ENCODE measurements at places on chromosomes 2 and 18.

DNA sequence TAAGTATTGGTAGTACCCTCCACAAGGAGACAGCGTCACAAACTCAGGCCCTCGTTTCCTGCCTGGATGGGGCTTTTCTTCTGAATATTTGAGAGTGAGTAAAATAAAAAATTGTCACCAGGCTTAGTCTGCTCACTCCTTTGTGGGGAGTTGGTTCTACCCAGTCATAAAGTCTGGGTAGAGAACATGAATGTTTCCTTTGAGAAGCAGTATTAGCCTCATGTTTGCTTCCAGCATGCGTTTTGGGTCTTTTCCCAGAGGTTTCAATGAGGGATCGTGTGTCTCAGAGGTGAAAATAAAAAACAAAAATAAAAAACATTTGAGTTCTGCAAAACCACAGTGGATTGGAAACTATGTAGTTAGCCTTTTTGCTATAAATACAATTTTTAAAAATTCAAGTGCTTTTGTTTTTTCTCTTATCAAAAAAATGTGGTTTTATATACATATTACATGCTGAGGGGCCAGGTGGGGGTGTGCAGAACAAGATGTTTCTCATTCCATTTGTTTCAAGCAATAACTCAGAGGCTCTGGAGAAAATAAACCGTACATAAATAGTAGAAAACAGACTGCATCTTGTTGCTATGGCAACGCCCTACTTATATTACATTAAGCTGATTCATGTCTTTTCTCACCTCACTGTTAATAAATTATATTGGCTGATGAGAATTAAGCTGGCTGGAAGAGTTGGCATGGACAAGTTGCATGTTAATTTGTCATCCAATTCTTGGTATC, 225.4 kb upstream of the FBXO11 start:
- no peak for DNase-seq

DNA sequence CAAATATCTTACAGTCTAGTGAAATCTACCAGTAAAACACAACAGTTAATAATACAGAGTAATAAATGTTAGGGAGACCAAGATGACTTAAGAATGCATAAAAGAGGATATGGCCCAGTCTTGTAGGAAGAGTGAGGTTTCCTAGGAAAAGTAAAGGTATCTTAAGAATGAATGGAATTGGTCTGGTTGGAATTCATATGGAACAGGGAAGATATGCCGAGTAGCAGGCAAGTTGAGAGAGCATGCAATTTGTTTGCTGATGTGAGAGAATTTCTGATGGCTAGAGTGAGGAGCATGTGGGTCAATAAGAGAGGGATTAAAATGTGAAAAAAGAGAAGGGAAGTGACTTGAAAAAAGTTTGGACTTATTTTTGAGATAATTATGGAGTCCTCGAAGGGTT, 512.9 kb upstream of the ZEB2 start:
- no peak for DNase-seq

DNA sequence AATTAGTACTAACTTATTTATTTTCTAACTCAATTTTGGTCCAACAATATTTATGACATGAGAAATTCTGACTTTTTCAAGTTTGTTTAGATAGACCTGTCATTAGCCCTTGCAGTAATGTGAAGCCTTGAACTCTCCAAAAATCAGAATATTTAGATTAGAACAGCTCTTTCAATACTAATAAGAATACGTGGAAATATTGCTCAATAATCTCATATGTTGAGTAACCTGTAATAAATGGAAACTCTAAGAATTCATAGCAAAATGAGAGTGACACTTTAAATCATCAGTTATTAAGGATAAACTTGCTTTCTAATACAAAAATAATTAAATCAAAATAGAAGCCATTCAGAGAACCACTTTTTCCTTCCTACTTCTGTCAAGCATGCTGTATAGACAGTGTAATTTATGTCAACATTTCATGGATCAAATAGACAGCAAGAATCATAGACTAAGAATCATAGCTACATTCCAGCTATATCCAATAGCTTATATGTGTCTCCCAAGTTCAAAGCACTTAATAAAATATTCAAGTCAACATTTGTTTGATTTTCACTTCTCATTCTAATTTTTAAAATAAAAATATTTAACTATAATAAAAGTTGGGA, 710.3 kb upstream of the SOX11 start:
- no peak for DNase-seq

- DNase-seq = no peak
Observed at GRCh38 chr2:6181525-6181924, 489.3 kb downstream of the SOX11 start.

DNA sequence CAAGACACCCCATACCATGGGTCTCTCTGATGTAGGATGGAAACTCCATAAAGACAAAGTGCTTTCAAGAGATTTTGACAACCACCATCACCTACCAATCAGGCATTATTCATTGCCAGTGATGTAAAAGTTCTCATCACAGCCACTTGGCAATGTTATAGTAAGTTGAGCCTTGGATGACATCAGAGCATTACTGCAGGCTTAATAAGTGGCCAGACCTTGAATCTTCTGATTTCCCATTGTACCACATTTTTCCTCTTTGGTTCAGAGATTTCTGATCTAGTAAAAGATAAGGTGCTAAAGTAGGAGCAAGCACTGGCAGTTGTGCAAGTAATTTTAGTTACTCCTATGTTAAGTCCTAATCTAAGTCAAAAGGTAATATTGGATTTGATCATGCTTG, 36.5 kb downstream of the OSR1 start:
- DNase-seq = no peak

GRCh38 chr2:142673836-142674235, 203.6 kb upstream of the KYNU start:
- no peak for DNase-seq

GRCh38 chr2:96326990-96327820, 2.1 kb downstream of the ITPRIPL1 start:
- no peak for DNase-seq

DNA sequence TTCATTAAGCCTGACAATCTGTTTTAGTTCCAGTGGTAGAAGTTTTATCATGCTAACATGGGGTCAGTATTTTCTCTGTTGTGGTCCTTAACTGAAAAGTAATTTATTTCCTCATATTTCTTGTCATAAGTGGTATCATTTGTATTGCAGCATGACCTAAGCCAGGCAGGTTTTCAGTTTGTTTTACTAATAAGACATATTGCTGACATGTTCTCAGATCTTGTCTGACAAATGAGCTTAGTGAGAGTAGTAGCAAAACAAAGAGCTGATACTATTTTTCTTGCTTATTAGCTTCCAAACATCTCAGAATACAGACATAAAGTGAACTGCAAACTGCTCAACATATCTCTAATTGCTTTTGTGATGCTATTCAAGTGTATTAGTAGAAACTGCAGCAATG, 293.6 kb downstream of the DSEL start:
- no peak for DNase-seq

- no peak for DNase-seq
Observed at GRCh38 chr2:99425022-99425421, 64.8 kb downstream of the REV1 start.

- DNase-seq = no peak
Observed at GRCh38 chr2:21945658-21946057, 821.9 kb downstream of the TDRD15 start.

DNA sequence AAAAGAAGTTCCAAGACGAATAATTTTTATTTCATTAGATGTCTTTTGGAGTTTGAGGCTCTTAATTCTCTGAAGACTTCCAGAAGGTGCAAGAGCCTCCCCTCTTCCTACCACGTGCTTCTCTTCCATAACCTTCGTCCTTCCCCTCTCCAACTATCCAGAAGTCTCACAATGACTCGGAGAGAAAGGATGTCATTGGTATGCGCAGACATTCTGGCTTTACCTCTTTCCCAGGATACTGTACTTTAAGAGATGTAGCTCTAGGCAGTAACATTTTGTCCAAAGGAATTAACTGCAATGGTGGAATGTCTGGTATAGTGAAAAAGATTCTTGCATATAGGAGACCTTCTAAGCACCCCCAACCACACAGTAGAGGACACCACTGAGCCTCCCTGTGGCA, 249.0 kb upstream of the OSR1 start:
- no peak for DNase-seq

GRCh38 chr2:190791347-190791975, 89.2 kb upstream of the GLS start:
- DNase-seq = no peak

DNA sequence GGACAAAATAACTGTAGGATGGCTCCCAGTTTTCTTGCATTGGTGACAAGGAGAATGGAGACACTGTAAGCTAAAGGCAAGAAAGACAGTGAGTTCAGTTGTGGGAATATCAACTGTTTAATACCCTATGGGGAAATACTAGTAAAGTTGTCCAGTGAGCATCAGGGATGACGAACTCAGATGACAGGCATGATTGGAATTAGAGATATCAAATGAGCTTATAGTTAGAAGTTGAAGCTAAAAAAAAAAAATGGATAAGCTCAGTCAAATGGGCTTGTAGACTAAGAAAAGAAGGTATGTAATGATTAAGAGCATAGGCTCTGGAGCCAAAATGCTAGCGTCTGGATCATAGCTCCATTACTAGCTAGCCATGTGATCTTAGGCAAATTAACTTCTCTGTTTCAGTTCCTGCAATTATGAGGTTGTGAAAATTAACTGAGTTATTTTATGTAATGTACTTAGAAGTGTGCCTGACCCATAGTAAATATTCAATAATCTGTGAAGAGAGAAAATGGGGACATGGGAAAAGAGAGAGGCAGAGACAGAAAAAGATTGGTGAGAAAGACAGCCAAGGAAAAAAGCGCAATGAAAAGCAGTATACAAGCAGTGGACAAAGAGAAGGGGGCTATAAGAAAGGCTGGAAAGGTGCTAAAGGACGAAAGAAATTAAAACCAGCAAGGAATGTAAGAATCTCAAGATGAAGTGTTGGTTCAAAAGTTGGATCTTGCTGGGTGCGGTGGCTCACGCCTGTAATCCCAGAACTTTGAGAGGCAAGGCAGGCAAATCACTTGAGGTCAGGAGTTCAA, 95.7 kb upstream of the SLC39A10 start:
- no peak for DNase-seq

DNA sequence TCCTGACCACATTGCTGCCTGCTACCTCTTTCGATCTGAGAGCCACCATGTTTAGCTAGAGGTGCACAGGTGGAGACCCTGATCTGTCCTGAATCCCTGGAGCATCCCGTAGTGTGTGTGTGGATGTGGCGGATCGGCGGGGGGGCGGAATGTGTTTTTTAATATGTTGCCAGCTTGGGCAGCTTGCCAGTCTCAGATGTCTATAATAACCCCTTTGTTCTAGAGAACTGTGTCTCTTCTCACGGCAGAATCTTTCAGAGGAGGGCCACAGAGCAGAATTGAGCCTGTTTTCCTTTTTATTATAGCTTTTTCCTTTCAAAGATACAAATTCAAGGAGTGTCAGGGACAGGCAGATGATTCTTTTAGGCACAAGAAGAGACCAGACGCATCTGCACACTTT, 934.1 kb upstream of the KLHL29 start:
- DNase-seq = no peak

- DNase-seq = no peak
Observed at GRCh38 chr2:88184762-88185161, 14.6 kb downstream of the THNSL2 start.

DNA sequence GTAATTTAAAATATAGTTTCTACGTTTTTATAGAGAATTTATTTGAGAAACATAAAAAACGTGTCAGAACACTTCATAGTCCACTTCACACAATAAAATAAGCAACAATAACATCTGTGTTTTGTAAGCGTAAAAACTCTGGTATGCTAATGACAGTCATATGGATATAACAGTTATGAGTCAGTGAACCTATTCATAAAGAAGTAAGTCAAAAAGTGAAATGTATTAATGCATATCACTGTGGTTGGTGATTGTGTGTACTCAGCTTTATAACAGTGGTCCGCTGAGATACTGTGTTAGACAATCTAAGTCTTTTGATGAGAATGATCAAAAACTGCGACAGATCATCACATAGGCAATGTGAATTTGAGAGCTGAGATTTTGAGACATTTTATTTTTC, 153.2 kb downstream of the WDR7 start:
- DNase-seq = no peak

- DNase-seq = no peak
Observed at GRCh38 chr18:31143025-31143424, 19.6 kb downstream of the DSC1 start.

DNA sequence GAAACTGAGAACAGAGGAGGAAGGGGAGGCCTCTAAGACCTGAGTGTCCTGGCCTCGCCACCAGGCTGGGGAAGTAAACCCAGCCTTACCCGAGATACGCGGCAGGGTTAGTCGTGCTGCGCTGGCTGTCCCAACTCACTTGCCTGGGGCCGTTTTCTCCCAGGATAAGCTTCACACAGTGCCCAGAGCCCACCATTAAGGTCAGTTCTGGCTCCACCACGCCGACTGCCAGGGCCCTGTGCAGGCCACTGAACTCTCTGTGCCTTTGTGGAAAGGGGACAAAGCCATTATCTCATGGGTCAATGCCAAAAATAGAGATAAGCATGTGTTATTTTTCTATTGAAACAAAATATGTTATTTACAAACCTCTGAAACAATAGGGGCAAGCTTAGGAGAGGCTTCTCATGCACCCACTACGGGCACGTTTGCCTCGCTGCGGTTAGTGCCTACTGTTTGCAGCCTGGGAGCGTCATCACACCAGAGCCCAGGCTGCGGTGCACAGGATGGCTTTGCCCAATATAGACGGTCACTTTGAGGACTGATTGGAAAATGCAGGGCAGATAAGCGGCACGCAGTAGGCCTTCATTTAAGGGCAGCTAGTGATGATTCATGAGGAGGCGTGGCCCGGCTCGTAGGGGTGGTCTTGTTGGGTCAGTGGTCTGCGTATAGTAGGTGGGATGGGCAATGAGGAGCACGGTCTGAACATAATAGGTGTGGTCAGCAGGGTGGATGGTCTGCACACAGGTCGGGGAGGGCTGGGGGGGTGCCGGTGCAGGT, 242.1 kb downstream of the GLI2 start:
- DNase-seq = no peak

- no peak for DNase-seq
Observed at GRCh38 chr2:239004274-239005015, 156.6 kb downstream of the TWIST2 start.

DNA sequence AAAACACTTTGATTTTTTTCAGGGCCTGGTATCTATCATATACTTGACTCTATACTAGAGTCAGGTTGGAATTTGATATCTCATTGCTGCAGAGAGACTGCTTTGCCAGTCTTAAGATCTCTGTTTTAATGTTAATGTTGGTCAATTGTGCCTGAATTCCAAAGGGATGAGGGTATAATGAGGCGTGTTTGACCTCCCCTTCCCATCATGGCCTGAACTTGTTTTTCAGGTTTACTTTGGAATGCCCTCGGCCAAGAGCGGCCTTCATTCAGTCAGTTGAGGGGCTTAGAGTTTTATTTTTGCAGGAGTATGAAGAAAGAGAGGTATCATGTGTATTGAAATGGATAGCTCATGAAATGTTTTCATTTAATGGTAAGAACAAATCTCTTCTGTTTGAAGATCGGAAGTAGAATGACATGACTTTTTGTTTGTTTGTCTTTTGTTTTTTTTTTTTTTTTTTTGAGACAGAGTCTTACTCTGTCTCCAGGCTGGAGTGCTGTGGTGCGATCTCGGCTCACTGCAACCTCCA, 119.0 kb downstream of the KIAA1328 start:
- peak; percentile 82 for DNase-seq

DNA sequence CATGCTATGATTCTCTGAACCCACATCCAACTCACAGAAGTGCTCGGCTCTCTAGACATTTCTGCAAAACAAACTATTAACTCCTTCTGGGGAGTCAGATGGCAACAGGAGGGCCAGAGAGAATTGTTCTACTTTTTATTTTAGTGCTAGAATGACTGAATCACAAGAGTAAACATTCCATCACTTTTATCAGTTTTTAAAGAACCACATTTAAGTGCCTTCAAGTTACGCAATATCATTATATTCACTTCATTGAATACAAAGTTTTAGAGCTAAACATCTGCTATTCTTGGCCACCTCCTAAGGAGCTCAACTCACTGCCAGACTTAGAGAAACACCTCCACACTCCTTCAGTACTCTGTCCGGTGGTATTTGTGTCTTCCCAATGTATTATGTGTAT, 22.4 kb downstream of the B4GALT6 start:
- no peak for DNase-seq
